ENCODE measurements at places on chromosomes 16 and 17.

- DNase-seq: no peak
Observed at GRCh38 chr17:45115871-45116270, 16.4 kb downstream of the PLCD3 start.

DNA sequence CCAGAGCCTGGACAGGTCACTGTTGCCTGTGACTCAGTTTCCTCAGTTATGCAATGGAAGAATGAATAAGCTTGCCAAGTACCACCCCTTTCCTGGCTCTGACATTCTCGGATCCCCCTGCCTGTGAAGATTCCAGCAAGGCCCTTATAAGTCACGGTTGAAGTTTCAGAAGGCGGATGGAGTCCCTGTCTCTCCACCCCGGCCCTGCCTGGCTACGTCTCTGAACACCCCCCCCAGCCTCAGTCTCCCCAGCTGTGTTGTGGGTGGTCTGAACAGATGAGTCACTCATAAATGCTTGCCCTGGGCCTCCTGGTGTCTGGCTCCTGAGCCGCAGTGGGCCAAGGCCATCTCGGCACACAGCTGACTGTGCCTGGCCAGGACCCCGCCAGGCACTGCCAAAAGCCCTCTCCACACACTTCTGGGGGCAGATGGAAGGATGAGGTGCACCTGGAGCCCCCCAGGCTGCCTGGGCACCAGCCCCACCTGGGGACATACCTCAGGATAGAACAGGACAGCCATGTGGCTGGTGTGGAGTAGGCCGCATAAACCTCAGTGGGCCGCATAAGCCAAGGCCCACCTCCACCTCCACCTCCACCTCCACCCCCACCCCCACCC is 15.4 kb downstream of the VASN start:
- DNase-seq: peak; percentile 70

GRCh38 chr17:39737206-39737759 is 455 bp upstream of the GRB7 start:
- DNase-seq: no peak

- peak; percentile 63 for DNase-seq
Observed at GRCh38 chr17:4607773-4608187, 23.5 kb downstream of the SMTNL2 start.
